Ascending aorta (tissue), 2 donors: ENCODE measurements at places on chromosomes 7 and 10. TPM values are rescaled to one million over a fixed set of nuclear protein-coding genes. Genes with fewer than 3 reads are reported as not detected.
A peak's percentile ranks its signal among the peaks of the same experiment; 100 is the strongest.

- no peak for DNase-seq
Observed at GRCh38 chr7:138258197-138258559, 181.9 kb downstream of the AKR1D1 start.

ATRNL1 gene
- total RNA-seq, result 15.4 TPM

GRCh38 chr10:20976891-20977290 is 79.8 kb upstream of the NEBL start:
- no peak for DNase-seq

- DNase-seq, result no peak
Observed at GRCh38 chr7:29189743-29190201, 4.8 kb upstream of the CHN2 start.

- DNase-seq, result no peak
Observed at GRCh38 chr10:71297343-71297742, 21.7 kb upstream of the SLC29A3 start.

DNA sequence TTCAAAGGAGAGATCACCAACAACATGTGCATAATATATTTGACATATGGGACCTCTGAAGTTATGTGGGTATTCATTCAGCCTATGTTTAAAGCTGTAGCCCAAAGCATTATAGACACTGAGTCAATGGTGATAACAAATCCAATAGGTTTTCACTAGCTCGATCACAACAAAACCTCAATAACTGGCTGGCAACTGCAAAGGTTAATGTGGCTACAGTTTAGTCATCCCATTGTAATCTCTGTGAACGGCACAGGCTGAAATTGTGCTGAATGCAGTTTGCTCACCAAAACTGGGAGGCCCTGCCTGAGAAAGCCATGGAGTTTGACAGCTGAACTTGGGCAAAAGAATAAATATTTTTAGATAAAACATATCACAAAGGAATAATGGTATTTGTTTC is 152.4 kb upstream of the ADO start:
- DNase-seq, result no peak

DNA sequence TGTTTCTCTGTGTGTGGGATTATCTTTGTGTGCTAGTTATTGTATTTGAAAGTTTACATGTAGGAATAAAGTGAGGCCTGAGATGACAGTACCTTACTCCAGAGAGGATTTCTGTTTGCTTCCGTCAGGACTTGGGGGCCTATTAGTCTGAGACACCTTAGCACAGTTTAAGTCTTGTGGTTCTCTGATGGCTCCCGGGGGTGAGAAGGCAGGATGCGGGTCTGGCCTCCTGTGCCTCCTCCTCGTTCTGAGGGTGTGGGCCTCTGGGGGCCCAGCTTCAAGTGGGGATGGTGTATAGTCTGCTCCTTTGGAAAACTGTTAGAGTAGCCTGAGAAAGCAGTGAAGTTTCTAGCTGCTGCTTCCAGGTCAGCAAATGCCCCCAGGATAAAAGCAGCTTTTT is 12.4 kb downstream of the MTURN start:
- peak; percentile 55 for DNase-seq
